ENCODE measurements at places on chromosomes 6 and 20. TPM values are rescaled to one million over a fixed set of nuclear protein-coding genes. Genes with fewer than 3 reads are reported as not detected.

DNA sequence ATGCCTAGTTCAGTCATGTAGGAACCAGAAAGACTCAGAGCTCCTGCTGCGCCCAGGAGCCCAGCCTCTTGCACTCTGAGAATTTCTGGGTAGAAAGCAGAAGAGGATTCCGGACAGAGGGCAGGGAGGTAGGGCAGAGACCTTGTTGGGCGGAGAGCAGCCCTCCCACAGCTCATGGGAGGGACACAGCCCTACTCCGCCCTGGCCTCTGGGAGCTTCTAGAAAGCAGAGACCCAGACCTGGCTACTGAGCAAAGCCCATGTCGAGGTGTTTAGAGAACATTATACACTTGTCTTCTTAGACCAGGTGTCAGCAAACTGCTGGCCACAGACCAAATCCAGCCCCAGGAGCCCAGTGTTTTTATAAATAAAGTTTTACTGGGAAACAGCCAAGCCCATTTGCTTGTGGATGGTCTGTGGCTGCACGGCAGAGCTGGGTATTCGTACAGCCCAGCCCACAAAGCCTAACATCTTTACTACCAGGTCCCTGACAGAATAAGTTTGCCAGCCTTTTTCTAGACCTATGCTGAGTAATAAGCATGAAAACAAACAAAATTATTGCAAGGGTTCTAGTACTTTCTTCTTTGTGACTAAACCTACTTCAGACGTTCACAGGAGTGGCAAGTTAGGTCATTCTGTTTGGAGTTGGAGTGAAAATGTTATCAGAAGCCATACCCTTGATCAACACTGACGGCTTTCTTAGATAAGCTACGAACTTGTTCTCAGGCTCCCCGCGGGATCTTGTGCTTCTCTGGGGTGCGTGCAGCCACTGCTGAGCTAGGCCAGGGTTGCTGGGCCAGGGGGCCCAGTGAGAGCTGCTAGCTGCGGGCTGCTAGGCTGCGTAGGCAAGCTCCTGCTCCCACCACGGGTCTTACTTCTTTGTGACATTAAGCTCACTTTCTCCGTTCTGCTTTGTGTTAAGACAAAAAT is 235.1 kb upstream of the FOXQ1 start:
- no peak for DNase-seq

- DNase-seq, result no peak
Observed at GRCh38 chr6:158772851-158773371, 46.3 kb downstream of the EZR start.

GRCh38 chr20:20363799-20364592 is 3.9 kb upstream of the INSM1 start:
- no peak for DNase-seq

GRCh38 chr20:37503256-37503927 is 17.7 kb upstream of the NNAT start:
- DNase-seq, result peak; percentile 74

The GLP1R gene
- total RNA-seq, result not detected

The SRMS gene
- total RNA-seq, result not detected

The PTCHD4 gene
- 5.0 TPM for total RNA-seq

GRCh38 chr6:144317736-144318135 is 32.6 kb downstream of the UTRN start:
- peak; percentile 76 for DNase-seq

The PNPLA1 gene
- not detected for total RNA-seq

The TMEM244 gene
- total RNA-seq, result not detected

GRCh38 chr6:163691049-163691448 is 276.5 kb downstream of the QKI start:
- DNase-seq, result no peak

DNA sequence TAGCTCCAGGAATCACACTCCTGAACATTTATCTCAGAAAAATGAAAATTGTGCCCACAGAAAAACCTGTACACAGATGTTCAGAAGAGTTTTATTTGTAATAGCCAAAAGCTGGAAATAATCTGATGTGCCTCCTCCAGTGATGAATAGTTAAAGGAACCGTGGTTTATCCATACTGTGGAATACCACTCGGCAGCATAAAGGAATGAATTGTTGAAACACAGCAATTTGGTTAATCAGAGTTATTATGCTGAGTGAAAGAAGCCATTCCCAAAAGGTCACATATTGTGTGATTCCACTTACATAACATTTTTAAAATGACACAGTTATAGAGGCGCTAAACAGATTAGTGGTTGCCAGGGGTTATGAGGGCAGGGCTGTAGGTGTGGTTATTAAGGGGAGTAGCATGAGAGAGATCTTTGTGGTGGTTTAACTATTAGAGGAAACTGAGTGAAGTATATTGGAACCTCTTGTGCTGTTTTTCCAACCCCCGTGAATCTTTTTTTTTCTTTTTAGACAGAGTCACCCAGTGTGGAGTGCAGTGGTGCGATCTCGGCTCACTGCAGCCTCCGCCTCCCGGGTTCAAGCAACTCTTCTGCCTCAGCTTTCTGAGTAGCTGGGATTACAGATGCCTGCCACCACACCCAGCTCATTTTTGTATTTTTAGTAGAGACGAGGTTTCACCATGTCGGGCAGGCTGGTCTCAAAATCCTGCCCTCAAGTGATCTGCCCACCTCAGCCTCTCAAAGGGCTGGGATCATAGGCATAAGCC is 26.2 kb downstream of the PSMF1 start:
- DNase-seq, result no peak

The MATN4 gene
- total RNA-seq, result not detected

The SLC35D3 gene
- total RNA-seq, result not detected

The C6orf58 gene
- total RNA-seq, result not detected

The SGK2 gene
- total RNA-seq, result not detected

The SLC52A3 gene
- total RNA-seq, result under 0.01 TPM

The JAG1 gene
- 78.0 TPM for total RNA-seq

GRCh38 chr6:25042984-25043725 is 107.4 kb upstream of the RIPOR2 start:
- DNase-seq, result no peak

The CRYBG1 gene
- total RNA-seq, result 7.4 TPM

GRCh38 chr6:27829453-27830211 is 82.6 kb downstream of the OR2B2 start:
- DNase-seq, result no peak

DNA sequence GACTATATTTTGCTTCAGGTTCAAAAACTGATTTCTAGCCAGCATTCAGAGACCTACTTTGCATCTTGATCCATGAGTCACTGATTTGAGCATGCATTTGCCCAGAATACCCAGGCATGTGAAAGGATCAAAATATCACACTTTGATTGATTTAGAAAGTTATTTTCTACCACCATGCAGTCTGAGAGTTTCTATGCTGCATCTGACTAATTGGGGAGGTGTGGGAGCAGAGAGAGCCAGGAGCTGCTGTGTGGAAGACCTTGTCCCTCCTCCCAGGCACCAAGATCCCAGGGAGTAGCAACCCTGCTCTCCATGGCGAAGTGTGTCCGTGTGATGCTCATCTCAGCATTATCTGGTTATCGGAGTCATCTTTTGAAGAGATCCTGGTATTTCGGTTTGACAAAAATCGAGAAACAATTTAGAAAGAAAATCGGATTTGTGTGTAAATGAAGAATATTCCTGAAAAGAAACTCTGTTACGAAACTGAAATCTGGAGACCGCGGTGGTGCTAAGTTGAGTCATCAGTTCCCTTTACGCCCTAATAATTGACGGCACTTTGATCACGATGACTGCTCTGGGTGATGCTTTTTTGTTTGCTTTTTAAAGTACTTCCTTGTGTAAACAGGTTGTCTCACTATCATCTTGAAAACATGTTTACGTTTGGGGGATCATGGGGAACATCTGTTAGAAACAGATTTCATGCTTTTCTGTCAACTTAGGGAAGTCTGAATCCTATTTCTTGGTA is 193.4 kb downstream of the BACH2 start:
- no peak for DNase-seq

The MOG gene
- total RNA-seq, result not detected

DNA sequence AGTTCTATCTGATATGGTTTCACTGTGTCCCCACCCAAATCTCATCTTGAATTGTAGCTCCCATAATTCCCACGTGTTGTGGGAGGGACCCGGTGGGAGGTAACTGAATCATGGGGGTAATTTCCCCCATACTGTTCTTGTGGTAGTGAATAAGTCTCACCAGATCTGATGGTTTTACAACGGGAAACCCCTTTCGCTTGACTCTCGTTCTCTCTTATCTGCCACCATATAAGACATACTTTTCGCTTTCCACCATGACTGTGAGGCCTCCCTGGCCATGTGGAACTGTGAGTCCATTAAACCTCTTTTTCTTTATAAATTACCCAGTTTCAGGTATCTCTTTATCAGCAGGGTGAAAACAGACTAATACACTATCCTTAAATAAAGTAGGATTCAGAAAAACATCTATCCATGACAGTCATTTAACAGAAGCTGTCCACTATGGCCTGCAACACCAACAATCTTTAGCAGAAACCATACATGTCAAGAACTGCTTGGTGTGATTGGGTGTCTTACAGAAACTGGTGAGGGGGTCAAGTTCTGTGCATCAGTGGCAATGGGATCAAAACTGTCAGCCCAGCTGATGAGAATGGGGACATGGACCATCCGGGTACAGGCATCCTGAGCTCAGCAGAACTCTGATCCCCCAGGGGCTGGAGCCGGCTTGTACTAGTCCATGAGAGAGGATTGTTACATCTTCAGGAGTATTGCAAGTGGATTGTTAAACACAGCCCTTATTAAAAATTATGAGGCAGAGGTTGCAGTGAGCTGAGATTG is 59.2 kb downstream of the SCML4 start:
- DNase-seq, result no peak

- DNase-seq, result peak; percentile 88
Observed at GRCh38 chr20:12925210-12925755, 83.5 kb upstream of the SPTLC3 start.

The PGC gene
- not detected for total RNA-seq

DNA sequence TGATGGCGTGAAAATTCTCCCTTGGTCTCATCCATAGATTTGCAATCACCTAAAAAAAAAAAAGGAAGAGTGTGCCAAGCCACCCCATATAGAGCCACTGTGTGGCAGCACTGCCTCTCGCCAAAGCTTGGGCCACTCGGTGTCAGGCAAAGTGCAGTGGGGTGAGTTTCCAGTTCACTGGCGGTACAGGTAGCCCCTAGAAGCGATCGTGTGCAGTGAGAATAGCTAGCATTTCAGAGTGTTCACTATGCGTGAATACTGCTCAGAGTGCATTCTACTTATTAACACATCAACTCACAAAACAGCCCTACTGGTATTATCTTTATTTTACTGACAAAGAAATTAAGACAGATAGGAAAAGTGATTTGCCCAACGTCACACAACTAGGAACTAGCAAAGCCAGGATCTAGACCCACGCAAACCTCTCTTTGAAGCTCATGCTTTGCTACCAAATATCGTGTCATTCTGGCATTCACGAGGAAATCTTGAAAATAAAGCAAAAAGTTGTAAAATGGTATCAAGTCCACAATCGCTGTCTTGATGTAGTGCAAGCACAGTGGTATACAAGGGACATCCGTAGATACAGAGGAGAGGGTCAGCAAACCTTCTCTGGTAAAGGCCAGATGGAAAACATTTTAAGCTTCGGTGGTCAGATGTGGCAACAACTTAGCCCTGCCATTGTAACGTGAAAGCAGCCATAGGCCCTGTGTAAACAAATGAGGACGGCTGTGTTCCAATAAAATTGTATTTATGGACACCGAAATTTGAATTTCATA is 10.4 kb upstream of the GCNT2 start:
- DNase-seq, result peak; percentile 73

The CMTR1 gene
- 25.4 TPM for total RNA-seq

DNA sequence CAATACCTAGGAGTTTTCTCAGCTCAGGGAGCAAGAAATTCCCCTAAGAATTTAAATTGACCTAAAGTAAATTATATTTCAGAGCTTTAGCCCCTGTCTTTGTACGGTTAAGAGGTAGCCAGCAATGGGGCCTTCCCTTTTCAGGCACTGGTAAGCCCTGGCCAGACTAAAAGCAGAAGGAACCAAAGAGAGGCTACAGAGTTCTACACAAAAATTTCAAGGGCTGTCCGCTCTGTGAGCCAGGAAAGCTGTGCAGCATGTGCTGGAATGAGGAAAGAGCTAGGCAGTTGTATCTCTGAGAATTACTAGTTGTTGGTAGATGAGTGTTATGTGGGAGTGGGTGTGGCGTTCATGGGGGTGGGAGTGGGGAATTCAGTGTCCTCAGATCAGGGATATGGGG is 96.3 kb upstream of the MAFB start:
- DNase-seq, result no peak

The ADGRF4 gene
- total RNA-seq, result not detected

GRCh38 chr6:17494177-17494576 is 100.8 kb downstream of the CAP2 start:
- DNase-seq, result no peak

- no peak for DNase-seq
Observed at GRCh38 chr6:168826726-168827585, 386.0 kb downstream of the SMOC2 start.

The PHACTR1 gene
- total RNA-seq, result 0.40 TPM

The TINAG gene
- total RNA-seq, result not detected
